Fibroblast of mammary gland (primary cell): ENCODE measurements at places on chromosomes 2 and 18.

DNA sequence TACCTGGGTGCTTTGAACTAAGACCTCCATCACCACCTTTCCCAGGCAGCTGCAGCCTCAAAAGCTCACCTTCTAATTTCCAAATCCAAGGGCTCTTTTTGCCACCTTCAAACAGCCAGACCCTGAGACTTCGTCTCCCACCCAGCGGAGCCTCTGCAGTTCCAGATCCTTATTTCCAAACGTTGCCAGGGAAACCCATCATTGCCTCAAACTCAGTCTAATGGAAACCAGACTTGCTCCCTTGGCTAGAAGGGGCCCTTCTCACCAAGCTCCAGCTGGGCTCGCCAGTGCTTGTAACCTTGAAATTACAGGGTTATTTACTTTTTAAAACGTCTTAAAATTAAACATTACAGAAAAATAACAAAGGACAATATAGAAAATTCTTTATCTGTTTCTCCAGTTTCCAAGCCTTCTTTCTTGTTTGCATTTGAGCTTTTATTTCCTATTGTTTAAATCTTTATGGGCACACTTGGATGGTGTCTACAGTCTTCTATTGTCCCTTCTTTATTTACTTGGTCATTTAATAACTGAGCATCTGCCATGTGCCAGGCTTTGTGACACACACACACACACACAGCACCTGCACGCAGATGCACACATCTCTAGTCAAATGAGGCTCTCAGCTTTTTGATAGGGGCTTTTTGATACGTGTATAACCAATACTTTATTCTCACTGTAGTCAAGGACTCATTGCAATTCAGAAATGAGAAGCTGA is 36.1 kb downstream of the TRPM8 start:
- DNase-seq = no peak

GRCh38 chr18:67260841-67261240 is 255.7 kb downstream of the DSEL start:
- DNase-seq = peak; percentile 60

- peak; percentile 22 for DNase-seq
Observed at GRCh38 chr2:190215620-190216019, 104.0 kb downstream of the HIBCH start.

GRCh38 chr2:234363647-234364294 is 133.1 kb downstream of the ARL4C start:
- DNase-seq = no peak

- peak; percentile 97 for DNase-seq
Observed at GRCh38 chr2:63790906-63791305, 50.8 kb upstream of the UGP2 start.

- no peak for DNase-seq
Observed at GRCh38 chr2:118474541-118474920, 372.9 kb downstream of the EN1 start.

- DNase-seq = no peak
Observed at GRCh38 chr2:238921259-238921658, 73.4 kb downstream of the TWIST2 start.

- peak; percentile 10 for DNase-seq
Observed at GRCh38 chr2:180359522-180360282, 352.6 kb upstream of the CWC22 start.

DNA sequence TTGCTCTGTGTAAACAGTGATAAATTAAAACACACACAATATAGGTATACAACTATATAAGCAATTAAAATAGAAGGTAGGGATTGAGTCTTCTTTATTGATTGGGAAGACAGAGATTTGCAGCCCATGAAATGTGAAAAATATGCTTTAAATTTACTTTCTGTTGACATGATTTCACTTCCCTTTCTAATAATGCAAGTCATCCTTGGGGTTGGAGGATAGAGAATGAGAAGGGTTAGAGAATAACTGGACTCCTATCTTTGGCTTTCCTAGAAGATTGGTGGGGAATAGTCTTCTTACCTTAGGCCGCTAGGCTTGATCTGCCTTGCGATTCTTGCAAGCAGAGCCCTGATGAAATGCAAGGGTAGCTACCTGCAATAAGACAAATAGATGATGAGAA is 339.8 kb downstream of the NYAP2 start:
- DNase-seq = no peak

DNA sequence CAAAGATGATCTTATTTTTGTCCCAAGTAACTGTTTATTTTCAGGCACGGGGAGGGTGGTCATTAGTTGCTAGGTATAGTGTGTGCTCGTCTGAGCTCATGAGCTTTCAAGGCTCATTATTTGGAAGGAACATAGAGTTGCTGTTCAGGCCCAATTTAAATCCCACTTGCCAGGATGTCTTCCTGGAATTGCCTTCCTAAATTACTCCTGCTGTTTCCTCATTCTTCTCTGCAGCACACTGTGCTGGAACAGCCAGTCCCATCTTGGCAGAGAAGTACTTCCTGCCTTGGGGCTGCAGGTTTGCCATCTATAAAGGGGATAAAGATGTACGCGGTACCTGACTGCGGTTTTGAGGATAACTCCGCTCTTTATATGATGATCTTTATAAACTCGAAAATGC is 37.3 kb downstream of the GREB1 start:
- DNase-seq = no peak

GRCh38 chr18:22998344-22998743 is 65.2 kb downstream of the RBBP8 start:
- DNase-seq = no peak
